Stimulated activated CD4-positive, alpha-beta T cell treated with anti-CD3 and anti-CD28 coated beads, Interleukin-12 subunit alpha, Interleukin-12 subunit beta, amount 100 ng/mL, for 48 hours (primary cell): ENCODE measurements at places on chromosomes 12 and 14.

GRCh38 chr12:31524791-31525495 is 66.0 kb downstream of the DENND5B start:
- DNase-seq, result no peak

- DNase-seq, result no peak
These were observed 36.7 kb upstream of the CSRP2 start for GRCh38 chr12:76915361-76916169.

DNA sequence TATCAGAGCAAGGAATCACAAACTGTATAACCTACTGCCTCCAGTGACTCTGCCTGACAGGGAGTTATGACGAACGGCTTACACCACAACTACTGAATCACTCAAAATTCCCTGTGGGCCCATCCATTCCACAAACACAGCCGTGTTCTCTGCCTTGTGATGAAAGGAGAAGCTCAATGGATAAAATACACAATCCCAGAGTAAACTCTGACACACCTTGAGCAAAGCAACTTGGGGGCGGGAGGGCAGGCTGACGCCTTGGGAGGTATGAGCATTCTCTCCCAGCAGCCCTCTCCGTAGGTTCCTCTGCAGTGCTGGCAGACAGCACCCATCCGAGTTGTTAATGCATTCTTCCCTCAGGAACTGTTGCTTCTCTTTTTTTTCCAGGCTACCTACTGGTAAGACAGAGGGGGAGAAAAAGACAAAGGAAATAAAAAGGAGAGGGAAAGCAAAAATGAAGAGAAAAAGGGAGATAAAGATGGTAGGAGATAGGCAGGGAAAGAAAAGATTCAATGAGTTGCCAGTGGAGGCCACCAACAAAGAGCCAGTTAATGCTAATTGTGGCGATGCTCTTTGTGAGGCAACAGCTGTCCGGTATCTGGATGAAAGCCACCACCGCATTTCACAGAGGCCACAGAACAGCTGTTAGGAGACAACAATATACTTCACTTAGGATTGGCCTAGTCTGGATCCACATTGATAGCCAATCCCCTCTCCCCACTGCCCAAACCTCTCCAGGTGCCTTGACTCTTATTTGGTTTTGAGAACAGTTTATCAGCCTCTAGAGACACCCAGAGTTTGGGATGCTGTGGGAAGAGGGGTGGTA is 4.7 kb upstream of the DIO2 start:
- no peak for DNase-seq

GRCh38 chr14:76752744-76753143 is 8.5 kb upstream of the VASH1 start:
- DNase-seq, result no peak

GRCh38 chr12:18415227-18415626 is 153.9 kb downstream of the PIK3C2G start:
- DNase-seq, result no peak

- DNase-seq, result no peak
These were observed 100.6 kb downstream of the ANO4 start for GRCh38 chr12:100895192-100895591.

DNA sequence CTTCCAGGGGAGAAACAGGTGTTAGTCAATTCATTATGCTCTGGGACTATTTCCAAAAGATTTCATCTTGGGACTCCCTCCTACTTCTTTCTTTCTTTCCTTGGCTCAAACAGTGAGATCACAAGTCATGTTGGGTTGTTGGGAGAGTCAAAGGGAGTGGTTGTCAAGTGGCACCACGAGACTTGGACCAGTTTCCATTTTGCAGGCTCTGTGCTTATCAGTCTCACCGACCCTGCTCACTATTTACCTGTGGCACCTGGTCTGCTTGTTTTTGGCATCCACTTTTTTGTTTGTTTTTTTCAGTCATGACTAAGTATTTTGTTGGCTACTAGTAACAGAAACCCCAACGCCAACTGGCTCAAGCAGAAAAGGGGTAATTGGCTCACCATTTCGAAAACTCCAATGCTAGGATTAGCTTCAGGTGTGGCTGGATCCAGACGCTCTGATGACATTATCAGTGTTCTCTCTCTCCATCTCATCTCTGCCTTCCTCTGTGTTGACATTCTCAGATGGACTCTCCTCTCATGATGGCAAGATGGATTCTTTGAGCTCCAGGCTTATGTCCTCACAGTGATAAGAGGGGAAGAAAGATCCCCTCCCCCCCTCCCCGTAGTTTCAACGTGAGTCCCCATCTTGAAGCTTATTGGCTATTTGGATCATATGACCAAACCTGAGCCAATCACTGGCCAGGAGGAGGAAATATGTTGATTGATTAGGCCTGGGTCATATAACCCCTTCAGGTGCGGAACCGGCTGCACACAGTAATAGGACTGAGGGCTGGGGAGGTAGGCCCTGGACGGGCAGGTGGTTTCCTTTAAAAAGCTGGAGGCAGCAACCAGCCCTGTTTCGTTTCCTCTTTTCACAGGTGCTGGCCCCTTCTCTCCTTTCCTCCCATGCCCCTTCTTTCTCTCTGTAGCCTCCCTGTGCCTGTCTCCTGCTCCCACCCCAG is 84.2 kb downstream of the AACS start:
- DNase-seq, result no peak

GRCh38 chr14:62689733-62690132 is 355.5 kb downstream of the KCNH5 start:
- DNase-seq, result no peak

DNA sequence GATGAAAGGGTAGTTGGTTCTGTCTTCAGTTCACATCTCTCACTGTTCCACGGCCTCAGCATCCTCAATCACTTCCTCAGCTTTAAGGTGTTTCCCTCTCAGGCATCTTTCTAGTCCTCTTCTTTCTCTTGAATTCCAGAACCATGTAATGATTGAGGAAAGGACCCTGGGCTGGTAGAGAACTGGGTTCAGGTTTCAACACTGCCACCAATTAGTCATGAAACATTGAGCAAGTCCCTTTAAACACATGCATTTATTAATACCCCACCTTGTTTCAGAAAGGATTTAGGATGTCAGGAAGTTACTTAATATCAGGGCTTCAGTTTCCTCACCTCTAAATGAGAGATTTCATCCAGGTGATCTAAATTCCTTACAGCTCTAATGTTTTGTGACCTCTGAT is 7.2 kb downstream of the DMAC2L start:
- DNase-seq, result no peak

DNA sequence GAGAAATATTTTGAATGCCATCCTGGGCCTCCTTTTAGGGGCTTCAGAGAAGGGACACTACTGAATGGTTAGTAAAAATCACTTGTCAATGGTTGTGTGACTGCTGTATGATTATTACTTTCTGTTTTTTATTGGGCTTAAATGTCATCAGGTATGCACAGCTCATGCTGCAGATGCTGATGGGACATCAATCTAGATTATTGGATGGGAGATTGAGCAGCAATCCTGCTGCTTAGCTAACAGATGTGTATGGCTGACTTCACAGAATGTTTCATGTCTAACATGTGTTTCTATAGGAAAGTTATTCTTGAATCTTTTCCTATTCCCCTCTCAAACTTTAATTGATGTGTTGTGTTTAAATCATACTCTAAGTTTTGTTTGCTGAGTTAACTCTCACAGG is 166.8 kb downstream of the RMST start:
- DNase-seq, result no peak

- no peak for DNase-seq
These were observed 193.3 kb upstream of the KRR1 start for GRCh38 chr12:75704664-75705063.

- no peak for DNase-seq
These were observed 196.6 kb downstream of the SLC25A21 start for GRCh38 chr14:36975834-36976233.

DNA sequence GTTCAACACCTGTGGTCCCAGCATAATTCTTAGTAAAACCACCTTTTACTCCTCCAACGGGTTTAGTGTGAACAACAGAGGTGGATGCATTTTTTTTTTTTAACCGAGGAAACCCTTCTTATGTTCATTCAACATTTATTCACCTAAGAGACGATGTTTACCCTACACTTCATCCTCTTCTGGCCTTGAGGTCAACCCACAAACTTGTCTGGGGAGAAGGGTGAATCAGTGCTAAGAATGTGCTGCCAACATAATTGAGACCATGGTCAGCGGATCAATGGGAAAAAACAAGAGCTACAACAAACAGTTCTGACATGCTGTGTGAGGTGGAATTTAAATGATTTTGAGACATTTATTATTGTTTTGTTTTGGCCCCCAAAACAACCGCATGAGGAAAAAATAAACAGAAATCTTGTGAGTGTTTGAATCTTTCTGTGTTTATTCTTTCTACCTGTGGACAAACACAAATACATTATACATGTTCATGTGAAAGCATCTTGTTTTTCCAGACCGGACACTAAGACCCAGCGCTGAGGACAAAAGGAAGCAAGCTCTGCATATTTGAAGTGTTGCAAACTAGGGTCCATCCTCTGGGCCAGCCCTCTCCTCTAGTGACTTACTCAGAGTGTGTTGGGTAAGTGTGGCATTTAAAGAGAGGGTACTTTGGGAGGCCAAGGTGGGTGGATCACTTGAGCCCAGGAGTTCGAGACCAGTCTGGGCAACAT is 5.1 kb upstream of the USP30 start:
- DNase-seq, result no peak

DNA sequence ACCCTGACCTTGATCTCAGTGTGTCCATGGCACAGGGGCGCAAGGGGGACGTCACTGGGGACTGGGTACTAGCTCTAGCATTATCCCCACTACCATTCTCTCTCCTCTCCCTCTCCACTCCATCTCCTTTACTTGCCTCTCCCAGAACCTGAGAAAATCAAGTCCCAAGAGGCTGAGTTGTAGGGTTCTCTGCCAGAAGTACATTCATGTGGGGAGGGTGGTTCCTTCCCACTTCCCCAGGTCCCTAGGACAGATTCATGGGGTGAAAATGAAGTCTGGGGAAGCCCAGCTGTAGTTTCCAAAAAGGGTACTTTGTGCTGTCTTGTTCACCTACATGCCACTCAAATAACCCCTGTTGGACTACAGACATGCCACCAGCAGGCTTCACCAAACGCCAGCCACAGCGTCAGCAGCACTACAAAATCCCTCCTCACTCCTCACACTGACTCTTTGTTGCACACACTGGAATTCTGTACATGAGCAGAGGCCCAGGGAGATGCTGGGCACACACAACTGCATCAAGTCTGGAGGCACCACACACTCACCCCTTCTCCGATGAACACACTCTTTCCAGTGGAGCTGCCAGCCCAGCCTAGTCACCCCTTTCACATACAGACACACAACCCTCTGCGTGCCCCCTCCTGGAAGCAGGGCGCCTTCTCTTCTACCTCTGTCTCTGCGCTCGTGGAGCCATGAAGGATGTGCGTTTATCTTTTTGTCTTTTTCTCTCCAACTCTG is 6.9 kb downstream of the RARG start:
- DNase-seq, result no peak

DNA sequence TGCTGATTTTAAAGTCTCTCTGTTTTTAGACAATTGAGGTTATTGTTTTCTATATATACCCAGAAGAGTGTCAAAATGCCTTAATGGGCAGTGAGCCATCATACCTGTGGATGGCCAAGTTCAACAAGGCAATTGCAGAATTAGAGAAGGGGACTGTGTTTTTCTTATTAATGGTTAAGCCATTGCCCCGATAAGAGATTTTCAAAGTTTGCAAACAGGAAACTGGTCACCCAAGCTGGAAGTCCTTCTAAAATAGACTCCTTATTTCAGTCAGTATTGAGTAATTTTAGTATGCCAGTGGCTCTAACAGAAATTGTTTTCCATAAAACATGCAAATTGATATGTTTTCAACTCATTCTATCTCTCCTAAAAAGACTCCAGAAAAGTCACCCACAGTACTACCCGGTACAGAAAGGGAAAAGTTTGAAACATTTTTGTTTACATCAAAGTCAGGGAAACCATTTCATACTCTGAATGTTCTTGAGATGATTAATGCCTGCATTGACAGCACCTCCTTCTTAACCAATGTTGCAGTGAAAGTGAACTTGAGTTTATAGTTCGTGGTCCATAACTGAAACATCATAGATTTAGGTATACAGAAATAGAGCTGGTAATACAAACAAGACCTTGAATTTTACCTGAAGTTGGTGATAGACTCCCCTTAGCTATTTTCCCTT is 191.1 kb downstream of the TMX1 start:
- DNase-seq, result no peak

DNA sequence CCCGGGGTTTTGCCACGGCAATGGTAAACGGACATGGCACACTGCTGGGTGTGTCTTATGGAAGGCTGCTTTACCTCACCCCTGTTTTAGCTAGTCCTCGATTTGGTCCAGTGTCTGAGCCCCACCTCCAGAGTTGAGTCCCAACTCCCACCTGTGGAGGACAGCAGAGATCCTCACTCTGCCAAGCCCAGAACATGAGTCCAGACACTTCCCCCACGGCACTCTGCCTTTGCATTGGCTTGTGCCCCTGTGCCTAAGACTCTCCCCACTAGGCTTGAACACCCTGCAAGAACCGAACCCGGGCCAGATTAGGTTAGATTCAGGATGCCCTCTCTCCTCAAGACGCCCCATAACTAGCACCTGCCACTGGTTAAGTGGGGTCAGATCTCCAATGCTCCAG is 59.8 kb upstream of the C14orf180 start:
- no peak for DNase-seq

- no peak for DNase-seq
These were observed 5.1 kb downstream of the INF2 start for GRCh38 chr14:104694475-104694950.

DNA sequence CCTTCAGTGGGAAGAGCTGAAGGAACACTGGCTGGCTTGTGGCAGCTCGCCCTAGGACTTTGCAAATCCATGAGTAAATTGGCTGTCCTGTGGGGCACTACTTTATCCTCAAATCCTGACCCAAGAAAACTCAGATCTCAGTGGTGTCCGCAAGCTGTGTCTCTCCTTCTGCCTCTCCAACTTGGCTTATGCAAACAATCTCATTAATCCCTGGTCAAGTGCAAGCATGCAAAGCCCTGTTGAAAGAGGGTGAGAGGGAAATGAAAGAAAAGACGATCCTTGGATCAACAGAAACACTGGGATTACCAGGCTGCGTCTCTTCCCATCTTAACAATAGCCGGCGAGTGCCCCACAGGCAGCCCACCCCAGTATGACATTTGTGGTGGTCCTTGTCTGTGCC is 901.6 kb downstream of the BCL11B start:
- no peak for DNase-seq

DNA sequence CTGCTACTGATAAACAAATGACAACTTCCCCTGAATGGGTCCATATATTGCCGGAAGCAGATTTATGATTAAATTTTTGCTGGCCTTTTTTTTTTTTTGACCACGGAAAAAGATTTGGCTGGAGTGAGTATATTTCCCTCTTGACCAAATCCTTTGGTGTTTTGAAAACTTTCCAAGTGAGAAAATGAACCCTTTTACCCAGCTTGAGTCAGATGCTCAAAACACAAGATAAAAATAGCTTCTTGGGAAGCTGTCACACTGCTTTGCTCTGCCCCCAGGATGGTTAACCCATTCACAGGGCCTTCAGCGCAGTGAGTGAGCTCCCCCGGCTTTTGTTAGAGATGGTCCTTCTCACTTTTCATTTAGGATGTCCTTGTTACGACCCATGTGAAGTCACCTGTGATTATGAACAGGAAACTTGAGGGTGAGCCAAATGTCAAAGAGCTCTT is 224.3 kb downstream of the PELI2 start:
- no peak for DNase-seq

- DNase-seq, result no peak
These were observed 188.7 kb downstream of the KITLG start for GRCh38 chr12:88391556-88391955.

- DNase-seq, result no peak
These were observed 2.3 kb downstream of the HIP1R start for GRCh38 chr12:122837306-122838265.
